Activated CD8-positive, alpha-beta memory T cell treated with anti-CD3 and anti-CD28 coated beads, Interleukin-2, amount 50 U/mL, for 48 hours (primary cell): ENCODE measurements at places on chromosomes 16 and 17.

GRCh38 chr16:17748044-17748719, 277.4 kb upstream of the XYLT1 start:
- no peak for DNase-seq

DNA sequence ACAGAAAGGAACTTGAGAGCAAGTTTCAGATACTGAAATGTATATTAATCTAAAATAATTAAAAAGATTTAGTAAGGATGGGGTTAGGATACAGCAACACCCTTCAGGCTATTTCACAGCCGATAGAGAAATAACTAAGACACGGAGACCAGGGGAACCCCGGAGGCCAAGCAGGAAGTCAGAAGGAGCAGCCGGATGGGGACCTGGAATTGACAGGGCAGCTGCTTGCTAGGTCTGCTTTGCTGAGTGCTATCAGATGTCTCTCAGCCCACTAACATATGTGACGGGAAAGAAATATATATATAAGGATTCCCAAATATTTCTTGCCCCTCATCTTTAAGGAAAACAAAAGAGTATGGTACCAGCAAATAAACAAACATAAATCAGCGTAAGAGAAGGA, 154.1 kb upstream of the CDH5 start:
- DNase-seq = no peak

DNA sequence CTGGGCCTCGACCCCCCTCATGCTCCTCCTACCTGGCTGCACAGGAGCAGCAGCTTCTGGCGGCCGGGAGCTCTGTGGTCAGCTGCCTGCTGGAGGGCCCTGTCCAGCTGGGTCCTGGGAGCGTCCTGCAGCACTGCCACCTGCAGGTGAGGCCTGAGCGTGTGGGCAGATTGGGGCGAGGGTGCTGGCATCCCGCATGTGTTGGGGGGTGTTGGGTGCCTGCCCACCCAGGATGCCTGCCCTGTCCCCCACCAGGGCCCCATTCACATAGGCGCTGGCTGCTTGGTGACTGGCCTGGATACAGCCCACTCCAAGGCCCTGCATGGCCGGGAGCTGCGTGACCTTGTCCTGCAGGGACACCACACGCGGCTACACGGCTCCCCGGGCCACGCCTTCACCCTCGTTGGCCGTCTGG, 16.5 kb downstream of the FCSK start:
- DNase-seq = no peak

- no peak for DNase-seq
Measured at GRCh38 chr16:87420026-87421002, 28.2 kb downstream of the MAP1LC3B start.

- DNase-seq = no peak
Measured at GRCh38 chr17:41986634-41987033, 20.0 kb downstream of the CNP start.

GRCh38 chr16:71426069-71426879, 15.6 kb downstream of the TLE7 start:
- peak; percentile 85 for DNase-seq

DNA sequence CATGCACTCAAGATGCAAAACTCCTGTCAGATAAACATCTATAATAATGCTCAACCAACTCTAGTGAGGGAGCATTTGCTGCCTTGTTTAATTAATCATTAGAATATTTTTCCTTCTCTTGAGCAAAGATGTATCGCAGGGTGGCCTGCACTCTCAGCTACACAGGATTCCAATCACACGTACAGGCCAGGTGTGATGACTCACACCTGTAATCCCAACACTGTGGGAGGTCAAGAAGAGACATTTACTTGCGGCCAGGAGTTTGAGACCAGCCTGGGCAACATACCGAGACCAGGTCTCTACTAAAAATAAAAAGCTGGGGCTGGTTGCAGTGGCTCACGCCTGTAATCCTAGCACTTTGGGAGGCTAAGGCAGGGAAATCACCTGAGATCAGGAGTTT, 49.1 kb downstream of the ARHGAP17 start:
- DNase-seq = peak; percentile 28

DNA sequence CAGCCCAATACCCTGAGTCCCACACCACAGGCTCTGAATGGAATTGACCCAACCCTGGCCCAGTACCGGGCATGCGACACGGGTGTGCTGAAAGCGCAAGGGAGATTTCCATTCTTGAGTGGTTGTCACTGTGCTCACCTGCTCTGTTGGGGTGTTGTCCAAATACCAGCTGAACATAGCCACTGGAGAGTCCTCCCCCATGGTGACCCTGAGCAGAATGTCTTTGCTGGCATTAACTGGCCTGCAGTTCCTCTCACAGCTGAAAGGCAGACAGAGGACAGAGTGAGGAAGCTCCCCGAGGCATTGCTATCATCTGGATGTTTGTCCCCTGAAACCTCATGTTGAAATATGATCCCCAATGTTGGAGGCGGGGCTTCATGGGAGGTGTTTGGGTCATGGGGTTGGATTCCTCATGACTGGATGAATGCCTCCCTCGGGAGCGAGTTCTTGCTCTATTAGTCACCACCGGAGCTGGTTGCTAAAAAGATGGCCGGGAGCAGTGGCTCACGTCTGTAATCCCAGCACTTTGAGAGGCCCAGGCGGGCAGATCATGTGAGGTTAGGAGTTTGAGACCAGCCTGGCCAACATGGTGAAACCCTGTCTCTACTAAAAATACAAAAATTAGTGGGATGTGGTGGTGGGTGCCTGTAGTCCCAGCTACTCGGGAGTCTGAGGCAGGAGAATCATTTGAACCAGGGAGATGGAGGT, 57.3 kb upstream of the BCO1 start:
- DNase-seq = no peak

DNA sequence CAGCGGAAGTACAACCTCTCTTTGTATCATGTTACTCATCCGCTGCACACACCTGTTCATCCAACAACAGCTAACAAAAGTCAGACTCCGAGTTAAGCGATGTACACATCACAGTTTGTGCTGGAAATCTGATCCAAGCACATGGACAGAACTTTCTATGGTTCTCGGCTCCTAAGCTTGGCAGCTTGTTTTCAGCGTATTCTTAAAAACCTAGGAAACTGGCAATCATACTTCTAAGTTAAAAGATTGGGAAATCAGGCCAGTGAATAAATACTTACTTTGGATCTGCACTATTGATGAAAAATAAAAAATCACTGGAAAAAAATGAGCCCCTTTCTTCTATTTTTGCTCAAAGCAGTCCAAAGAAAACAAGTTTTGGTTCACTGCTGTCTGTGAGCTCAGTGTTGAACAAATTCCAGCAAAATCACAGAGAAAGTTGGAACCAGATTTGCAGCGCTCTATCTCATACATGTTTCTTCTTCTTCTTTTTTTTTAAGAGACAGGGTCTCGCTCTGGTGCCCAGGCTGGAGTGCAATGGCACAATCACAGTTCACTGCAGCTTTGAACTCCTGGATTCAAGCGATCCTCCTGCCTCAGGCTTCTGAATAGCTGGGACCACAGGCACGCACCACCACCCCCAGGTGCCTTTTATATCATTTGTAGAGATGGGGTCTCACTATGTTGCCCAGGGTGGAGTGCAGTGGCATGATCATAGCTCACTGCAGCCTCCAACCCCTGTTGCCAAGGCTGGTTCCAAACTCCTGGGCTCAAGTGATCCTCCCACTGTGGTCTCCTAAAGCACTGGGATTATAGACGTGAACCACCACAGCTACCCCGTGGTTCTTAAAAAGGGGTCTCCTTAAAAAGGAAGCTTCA, 71.6 kb upstream of the CREBBP start:
- DNase-seq = no peak

DNA sequence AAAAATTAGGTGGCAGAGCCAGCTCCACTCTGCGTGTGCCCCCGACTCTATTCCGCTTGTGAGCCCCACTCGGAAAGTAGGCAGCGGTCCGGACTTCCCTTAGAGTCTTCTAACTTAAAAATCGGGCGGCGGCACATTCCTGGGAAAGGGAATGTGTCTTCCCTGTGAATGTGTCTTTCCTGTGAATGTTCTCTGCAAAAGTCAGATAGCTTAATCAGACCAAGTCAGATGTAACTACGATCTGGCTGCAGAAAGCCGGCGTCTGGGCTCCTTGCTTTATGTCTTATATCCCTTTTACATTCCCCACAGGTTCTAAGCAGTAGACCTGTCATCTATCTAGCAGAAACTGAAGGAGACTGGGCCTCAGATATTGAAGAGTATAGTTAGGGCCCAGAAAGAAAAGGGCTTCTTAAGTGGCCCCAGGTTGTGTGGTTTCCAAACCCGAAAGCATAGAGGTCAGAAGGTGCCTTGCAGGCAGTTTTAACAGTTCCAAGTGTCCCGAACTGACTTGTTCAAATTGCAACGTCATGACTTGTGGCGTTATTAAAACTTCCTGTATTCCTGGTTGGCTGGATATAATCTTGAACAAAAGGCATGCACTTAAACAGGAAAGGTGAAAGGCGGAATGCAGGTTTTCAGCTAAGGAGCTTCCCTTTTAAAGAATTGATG, 601 bp downstream of the PHKB start:
- DNase-seq = no peak

GRCh38 chr17:8753976-8754440, 4.3 kb downstream of the SPDYE4 start:
- DNase-seq = no peak

GRCh38 chr17:47846716-47847340, 4.1 kb downstream of the SP6 start:
- DNase-seq = no peak

DNA sequence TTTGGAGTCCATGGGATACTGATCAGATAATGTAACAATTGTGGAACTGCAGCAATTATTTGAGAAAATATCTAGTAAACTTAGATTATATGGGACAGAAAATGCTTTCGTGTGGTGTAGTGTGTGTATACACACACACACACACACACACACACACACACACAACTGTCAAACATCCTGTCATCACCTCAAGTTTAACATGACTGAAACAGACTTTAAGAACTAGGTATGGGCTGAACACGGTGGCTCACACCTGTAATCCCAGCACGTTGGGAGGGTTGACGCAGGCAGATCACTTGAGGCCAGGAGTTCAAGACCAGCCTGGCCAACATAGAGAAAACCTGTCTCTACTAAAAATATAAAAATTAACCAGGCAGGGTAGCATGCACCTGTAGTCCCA, 544 bp upstream of the EVI2A start:
- DNase-seq = no peak

GRCh38 chr17:50589095-50589705, 28.7 kb downstream of the CACNA1G start:
- no peak for DNase-seq

DNA sequence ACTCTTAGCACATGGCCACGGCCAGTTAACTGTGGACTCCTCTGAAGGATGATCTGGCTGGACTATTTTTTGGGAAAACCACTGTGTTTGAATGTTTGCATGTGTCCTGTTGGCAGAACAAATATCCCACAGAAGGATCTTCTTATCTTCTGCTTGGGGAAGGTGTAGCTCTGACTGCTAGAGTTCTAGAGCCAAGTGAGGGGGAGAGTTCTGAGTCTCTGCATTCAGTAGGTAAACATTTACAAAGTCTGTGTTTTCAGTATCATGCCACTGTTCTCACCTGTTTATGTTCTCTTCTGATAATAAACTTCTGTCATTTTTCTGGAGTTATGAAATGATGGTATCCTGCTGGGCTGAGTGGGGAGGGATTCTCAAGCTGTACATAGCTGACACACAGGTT, 241.1 kb downstream of the WWOX start:
- DNase-seq = no peak

DNA sequence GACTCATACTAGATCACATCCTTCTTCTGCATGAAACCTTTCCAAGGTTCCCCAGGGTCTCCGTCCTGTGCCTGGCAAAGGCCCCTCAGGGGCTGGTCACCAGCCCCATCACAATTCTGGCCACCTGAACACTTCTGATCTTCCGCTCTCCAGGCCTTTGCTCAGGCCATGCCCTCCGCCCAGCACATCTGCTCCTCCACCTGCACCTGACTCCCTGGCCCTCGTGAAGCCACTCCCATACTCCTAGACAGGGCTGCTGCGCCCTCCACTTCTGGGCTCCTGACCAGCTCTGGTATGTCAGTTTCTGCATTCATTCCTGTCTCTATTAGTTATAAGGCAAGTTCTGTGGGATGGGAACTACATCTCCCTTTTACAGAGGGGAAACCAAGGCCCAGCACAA, 1.9 kb upstream of the MYL11 start:
- no peak for DNase-seq

DNA sequence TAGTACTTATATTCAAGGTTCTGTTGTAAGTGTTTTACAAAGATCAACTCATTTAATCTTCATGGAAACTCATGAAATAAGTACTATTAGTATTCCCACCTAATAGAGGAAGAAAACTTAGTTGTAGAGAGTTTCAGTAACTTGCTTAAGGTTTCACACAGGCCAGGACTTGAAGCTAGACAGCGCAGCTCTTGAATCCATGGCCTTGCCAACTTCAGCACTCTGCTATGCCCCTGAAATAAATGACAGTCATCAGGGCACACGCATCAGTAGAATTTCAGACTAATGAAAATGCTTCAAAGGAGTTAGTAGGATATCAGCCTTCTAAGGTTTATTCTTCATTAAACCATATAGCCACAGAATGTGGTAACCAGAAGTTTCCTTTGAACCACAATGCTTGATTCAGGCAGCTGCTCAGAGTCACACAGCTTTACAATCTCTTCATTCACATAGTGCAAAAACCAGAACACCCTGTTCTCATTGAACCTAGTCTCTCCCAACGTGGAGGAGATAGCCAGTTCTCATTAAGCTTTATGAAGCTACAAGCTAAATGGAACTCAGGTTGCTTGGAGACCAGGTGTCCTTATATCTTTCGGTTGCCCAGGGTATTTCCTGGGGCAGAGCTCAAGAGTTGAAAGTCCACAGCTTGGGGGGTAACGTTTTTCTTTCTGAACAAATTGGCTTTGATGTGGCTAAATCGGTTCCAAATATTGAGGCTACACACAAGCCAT, 39.7 kb downstream of the KCNJ2 start:
- DNase-seq = no peak

DNA sequence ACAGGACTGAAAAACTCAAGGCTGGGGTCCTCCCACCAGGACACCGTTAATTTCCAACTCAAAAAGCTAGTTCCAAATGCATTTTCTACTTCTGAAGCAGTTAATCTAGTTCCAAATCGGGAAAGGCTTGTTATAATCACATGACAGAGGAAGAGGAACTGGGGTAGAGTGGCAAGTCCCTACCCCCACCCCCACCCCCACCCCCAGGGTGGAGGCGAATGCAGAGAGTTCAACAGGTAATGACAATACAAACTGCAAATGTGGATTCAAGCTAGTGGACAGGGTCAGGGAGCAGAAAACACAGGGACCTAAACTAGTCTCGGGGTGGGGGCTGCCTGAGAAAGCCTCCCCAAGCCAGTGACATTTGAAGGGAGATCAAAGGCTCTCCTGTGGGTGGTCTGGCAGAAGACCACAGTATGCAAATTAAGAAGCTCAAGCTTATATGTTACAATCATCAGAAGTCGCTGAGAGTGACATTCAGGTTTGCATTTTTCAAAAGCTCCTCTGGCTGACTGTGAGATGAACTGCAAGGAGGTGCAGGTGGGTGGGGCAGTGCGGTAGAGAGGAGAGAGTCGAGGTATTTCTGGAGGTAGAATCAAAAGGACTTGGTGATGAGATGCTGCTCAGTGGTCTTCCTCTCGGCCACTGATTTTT, 56.4 kb upstream of the SLC25A19 start:
- DNase-seq = no peak

- DNase-seq = no peak
Measured at GRCh38 chr17:19386051-19386929, 700 bp downstream of the MFAP4 start.

- DNase-seq = no peak
Measured at GRCh38 chr17:61294777-61295176, 104.9 kb upstream of the TBX2 start.
